ENCODE measurements at places on chromosomes 7 and 10.

DNA sequence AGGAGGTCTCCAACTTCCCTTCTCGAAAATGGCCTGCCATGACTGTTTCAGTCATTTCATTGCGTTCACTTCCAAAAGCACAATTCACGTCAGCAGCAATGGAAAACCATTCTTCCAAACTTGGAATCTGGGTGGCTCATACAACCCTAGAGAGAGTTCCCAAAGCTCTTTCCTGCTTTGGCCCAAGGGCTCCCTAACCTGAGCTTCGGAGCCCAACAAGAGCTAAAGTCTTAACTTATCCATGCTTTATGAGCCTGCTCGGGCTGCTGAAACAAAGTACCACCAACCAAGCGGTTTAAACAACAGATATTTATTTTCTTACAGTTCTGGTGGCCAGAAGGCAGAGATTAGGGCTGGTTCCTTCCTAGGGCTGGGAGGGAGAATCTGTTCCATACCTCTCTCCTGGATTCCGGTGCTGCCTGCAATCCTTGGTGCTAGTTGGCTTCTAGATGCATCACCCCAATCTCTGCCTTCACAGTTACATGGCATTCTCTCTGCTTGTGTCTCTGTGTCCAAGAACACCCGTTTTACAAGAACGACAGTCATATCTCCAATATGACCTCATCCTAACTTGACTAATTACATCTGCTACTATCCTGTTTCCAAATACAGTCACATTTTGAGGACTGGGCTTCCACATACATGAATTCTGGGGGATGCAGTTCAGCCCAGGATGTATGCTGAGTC lies 33.5 kb downstream of the CAMK2B start:
- no peak for DNase-seq

DNA sequence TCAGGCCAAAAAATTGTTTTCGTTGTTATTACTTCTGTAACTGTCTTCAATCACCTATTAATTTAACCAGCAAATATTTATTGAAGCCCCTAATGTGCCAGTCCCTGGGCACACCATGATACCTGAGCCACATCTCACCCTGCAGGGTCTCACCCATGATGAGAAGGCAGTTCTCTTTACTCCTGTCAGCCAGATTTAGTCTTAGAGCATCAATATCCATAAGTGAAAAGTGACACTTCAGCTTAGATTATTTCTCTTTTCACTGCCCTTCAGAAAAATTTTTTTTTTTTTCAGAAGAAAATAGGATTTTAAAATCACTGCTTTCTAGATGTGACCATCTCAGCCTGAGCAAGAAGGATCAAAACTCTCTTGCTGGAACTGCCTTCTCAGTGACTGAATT lies 258.6 kb upstream of the NFE2L3 start:
- no peak for DNase-seq

DNA sequence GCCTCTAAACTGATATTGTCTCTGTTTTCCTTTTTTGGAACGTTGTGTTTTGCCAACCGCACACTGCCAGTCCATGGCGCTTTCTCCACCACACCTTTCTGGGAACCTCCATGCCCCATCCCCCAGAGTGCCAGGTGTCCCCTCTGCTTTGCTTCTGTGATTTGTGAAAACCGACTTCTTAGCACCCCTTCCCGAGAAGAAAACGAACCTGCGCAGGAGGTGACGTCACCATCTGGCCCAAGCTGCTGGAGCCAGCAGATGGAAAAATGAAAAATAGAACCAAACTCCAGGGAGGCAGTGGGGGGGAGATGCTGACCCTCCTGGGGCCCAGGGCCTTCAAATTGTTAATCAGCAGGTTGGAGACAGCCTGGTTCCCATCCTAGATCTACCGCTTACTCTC lies 103.8 kb downstream of the HTR5A start:
- no peak for DNase-seq

DNA sequence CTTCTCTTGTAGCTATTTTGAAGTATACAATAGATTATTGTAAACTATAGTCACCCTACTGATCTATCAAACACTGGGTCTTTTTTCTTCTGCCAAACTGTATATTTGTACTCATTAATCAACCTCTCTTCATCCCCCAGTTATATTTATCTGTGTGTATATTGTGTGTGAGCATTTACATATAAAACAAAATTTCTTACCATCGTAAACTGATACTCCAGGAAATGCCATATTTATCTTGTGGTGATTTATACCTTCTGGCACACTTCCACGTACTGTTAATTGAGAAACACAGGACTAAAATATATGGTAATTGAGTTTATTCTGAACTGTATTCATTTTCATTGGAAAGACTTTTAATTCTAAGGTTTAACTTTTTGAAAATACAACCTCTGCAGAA lies 18.9 kb downstream of the ANLN start:
- DNase-seq = no peak

All from CD4-positive, alpha-beta T cell treated with Interleukin-4 for 4 hours (primary cell).